ENCODE measurements at places on chromosomes 1 and 21. TPM values are rescaled to one million over a fixed set of nuclear protein-coding genes. Genes with fewer than 3 reads are reported as not detected.

The FAM151A gene
- total RNA-seq = 0.14 TPM

The RIPPLY3 gene
- 0.46 TPM for total RNA-seq

The TMEM52 gene
- 0.80 TPM for total RNA-seq

The SLC25A24 gene
- 31.9 TPM for total RNA-seq

The RWDD3 gene
- 8.7 TPM for total RNA-seq

The DPH2 gene
- 34.7 TPM for total RNA-seq

The SLAMF6 gene
- not detected for total RNA-seq

The NUDC gene
- 117 TPM for total RNA-seq

The TNFSF18 gene
- not detected for total RNA-seq
